ENCODE measurements at places on chromosomes 16 and 17.

DNA sequence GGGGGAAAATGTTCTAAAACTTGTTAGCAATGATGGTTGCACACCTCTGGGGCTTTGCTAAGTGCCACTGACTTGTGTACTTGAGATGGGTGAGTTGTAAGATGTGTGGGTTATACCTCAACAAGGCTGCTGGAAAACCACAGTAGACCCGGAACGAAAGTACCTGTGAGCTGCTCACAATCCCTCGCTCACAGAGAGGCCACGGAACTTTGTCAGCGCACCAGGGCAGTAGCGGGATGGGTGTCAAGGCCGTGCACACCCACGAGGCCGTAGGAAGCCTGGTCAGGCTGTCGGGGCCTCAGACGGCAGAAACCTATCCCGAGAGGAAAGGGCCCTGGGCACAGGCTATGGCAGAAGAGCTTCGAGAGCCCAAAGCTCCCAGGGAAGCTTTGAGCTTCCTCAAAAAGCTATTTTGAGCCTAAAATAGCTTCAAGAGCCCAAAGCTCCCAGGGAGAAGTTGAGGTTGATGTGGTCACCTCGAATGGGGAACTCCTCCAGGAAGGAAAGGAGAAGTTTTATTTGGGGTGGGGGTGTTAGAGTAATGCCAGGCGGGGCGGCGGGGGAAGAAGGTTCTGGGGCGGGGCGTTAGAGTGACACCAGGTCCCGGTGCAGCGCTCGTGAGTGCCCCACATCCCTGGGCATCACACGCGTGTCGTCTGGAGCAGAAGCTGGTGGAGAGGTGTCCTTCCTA is 19.0 kb downstream of the CBFA2T3 start:
- DNase-seq = peak; percentile 22

DNA sequence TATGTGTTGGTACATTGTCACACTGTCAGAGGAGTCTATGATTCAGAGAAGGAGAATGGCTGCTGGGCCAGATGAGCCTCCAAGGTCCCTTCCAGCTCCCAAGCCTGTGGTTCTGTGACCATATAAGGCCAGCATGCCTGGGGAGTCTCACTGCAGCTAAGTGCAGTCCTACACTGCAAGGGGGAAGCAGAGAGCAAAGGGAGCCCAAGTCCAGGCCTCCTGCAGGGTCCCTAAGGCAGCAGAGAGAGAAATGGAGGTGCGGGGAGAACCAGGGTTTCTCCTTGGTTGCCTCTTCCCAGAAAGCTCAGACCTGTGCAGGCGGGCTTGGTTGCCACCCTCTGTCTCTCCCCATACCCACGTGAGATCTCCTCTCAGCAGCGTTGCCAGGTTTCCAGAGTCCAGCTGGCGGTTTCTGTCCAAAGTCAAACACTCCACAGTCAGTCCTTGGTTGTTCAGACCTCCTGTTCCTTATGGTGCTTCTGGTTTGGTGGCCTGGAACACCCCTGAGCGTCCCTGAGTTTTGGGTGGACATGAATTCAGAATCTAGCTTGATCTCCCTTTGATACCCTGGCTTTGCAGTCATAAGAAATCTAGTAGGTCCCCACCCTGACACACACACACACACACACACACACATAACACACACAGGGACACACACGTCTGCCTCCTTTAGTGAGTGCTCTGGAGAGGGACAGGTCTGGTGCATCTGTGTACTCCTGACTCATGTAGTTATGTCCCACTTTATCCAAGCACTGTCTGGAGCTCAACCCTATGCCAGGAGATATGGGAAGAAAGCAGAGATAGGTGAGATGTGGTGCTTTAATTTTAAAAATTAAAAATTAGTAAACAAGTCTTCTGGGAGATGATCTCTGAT is 78.8 kb downstream of the GNAO1 start:
- no peak for DNase-seq

- no peak for DNase-seq
Measured at GRCh38 chr16:50398336-50398735, 29.5 kb upstream of the BRD7 start.

- no peak for DNase-seq
Measured at GRCh38 chr16:84484579-84485254, 19.7 kb downstream of the MEAK7 start.

DNA sequence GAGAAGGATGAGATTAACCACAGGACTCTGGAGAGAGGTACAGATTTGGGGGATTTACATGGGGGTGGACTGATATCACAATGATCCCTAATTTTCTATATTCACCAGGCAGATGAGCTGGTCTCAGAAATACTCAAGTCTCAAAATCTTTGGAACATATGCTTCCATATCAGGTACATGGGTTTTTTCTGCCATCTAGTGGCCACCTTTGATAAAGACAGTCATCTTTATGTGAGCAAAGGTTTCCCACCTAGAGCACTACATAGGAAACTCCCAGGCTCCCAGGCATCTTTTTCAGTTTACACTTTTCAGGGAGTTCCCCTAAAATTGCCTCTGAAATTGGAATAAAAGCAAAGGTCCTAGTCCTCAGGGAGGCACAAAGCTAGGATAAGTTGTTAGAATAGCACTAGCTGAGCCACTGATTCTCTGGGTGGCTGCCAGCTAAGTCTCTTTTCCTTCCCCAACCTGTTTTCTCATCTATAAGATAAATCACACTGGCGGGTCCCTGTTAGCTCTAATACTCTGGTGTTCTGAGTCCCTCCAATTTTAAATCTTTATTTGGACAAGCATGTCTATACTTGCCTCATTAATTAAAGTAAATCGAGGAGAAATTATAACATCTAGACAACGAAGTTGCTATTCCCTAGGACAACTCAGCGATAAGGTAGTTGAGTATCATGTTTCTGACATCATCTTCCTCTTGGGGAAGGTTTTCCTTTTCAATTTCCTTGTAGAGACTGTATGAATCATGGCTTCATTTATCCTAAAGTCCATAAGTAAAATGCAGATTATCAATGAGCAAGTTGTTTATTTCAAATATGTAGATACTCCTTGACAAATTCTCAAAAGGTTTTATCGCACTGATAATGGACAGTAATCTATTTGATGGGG is 19.0 kb upstream of the MON1B start:
- peak; percentile 32 for DNase-seq
